ENCODE measurements at places on chromosomes 12 and 14.

DNA sequence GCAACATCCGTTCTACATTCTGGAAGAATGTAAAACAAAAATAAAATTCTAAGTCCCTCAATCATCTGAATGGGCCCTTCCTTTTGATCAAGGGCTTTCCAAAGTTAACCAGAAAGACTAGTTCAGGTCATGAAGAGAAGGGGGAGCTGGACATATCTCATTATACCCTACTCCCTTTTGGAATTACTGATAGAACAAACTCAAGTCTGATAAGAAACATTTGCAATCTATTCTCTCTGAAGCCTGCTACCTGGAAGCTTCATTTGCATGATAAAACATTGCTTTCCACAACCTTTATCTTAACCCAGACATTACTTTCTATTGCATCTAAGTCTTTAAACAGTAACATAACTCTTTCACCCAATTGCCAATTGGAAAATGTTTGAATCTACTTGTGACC is 8.3 kb upstream of the ACSM4 start:
- DNase-seq: no peak

DNA sequence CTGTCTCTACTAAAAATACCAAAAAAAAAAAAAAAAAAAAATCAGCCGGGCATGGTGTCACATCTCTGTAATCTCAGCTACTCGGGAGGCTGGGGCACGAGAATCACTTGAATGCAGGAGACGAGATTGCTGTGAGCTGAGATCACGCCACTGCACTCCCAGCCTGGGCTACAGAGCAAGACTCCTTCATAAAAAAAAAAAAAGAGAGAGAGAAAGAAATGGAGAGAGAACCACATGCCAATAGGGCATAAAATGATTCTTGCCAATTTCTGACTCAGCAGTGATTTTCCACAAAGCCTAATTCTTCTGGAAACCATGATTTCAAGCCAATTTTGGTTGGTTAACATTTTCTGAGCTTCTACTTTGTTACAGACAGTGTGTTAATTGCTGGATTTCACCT is 250.4 kb upstream of the SEL1L start:
- no peak for DNase-seq

DNA sequence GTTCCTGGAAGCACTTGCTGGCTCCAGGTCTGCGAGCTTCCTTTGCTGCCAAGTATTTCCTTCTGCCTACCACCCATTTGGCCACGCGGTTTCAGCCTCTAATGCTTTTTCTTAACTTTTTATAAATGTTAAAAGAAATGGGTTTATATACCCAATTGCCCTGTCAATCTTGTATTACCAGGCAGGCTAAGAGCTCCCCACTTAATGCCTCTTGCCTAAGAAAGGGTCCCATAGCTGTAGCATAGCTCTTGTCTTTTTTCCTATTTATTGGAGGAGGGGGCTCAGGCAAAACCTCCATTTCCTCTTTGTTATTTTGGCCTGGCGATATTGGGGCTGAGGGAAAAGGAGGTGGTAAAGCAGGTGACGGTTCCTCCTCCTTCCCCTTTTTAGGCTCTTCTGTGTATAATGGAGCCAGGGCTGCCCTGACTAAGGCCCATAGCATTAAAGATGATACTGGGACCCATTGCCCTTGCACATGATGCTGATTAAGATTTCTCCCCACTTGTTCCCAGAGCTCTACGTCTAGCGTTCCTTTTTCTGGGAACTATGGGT is 21.6 kb upstream of the BLTP3B start:
- no peak for DNase-seq

DNA sequence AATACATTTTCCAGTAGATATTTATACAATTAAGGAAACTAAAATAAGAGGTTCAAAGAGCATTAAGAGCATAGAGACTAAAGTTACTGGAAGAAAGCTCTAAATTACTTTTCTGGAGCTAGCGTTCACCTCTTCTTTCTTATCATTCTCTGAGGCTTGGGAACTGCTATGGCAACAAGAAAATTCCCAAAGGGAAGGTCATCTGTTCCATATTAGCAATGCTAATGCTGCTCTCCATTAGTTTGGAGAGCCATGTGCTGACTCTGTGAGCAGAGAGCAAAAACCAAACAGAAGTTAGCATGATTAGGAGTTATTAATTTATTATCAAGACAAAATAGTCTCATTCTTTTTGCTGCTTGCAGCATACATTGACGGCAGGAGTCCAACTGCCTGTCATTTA is 143.1 kb upstream of the SLC16A7 start:
- no peak for DNase-seq

- no peak for DNase-seq
Measured at GRCh38 chr14:46352844-46353243, 298.7 kb downstream of the RPL10L start.

- no peak for DNase-seq
Measured at GRCh38 chr12:29783773-29784666, at the start of gene TMTC1. Gene TMTC1, minus strand, starts transcription at chr12:29783942. Its CDS starts 191 bp downstream, at chr12:29783751.

DNA sequence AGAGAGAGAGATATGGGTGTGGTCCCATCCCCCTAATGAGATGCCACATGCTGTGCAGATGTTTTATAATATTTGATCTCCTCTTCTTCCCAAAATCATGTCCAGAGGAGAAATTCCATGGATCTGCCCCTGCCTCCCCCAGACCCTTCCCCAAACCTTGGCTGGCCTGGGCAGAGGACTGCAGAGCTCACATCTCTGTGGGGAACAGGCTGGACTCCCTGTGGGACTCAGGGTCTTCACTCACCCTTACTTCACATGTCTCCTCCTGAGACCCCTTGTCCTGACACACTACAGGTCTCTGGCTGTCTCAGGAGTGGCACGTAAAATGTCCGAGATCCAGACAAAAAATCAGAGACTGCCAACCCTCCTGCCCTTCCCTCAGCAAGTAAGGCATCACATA is 76.0 kb upstream of the CAPRIN2 start:
- no peak for DNase-seq

DNA sequence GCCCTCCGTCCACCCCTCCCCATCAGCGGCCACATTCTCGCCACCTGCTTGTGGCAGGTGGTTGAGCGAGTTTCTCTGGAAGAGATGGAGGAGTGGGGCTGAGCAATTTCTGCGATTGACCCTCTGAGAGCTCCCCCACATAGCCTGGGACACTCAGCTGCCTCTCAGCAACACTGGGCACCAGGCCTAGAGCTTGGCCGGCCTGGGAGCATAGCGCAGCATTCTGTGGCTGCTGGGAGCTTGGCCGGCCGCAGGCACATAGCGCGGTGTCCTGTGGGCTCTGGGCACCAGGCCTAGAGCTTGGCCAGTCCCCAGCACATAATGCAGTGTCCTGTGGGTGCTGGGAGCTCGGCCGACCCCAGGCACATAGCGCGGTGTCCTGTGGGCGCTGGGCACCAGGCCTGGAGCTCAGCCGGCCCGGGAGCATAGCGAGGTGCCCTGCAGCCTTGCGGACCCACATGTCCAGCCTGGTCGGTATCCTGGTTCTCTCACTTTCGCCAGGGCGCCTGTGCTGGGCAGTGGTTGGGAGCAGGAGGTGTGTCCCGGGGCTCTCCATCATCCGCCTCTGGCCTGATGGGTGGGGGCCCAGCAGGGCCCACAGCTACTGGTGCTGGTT is 43.8 kb downstream of the LRCOL1 start:
- DNase-seq: no peak

DNA sequence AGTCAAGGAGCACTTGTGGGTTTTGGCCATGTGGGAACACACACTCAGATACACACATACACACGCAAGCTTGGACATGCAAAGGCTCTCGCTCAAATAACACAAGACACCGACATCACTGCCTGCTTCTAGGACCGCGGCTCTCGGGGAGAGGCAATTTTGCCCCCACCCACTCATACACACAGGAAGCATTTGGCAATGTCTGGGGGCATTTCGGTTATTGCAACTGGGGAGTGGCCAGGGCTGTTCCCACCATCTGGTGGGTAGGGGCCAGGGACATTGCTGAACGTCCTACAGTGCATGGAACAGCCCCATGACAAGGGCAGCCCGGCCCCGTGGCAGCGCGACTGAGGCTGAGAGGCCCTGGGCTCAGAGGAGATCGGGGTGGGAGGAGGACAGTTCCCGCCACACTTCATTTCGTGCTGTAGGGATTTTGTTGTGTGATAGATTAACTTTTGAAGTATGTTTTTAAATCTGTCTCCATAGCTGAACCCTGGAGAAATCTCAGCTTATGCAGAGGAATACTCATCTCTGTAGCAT is 35.6 kb downstream of the RIMBP2 start:
- no peak for DNase-seq

DNA sequence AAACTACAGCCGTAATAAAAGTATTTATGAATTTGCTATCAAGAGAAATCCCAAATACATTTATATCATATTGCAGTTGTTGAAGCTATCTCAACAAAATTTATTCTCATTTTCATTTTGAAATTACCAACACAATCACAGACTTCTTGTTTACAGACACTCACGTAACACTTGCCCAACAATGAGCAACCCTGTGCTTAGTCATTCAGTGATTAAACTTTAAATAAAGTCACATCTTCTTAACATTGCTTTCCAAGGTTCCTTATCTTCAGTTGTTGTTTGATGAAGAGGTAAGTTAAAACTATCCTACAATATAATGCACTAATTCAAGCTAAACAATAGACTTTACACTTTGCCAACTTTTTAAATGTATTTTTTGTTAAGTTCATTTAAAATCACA is 601.8 kb downstream of the SLC16A7 start:
- DNase-seq: no peak

DNA sequence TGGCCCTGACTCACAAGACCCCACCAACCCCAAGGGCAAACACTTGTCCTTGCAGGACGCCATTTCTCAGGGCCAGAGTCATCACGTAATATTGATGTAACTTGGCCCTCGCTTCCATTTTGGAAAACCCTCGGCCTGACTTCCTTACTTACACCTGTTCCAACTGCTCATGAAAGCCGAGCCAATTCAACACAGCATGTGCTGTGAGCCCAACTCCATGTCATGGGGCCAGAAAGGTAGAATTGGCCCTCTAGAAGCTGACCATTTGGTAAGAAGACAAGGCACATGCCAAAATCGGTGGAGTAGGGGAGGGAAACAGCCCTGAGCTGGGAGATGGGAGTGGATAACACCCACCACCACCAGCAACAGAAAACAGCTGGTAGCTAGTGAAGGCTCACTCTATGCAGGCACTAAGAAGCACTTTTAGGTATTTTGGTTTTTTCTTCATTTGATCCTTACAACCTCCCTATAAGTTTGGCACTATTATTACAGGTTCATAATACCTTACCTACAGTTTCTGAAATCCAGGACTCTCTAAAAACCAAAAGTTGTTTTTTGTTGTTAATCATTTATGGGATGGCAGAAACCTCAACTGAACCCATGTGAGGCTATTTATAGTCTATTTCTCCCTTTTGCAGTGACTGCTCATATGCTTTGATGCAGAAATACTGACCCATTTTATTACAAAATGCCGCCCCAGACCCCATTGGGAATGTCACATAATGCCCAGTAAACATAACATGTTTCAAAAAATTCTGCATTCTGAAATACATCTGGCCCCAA is 6.5 kb downstream of the TTC7B start:
- DNase-seq: no peak

DNA sequence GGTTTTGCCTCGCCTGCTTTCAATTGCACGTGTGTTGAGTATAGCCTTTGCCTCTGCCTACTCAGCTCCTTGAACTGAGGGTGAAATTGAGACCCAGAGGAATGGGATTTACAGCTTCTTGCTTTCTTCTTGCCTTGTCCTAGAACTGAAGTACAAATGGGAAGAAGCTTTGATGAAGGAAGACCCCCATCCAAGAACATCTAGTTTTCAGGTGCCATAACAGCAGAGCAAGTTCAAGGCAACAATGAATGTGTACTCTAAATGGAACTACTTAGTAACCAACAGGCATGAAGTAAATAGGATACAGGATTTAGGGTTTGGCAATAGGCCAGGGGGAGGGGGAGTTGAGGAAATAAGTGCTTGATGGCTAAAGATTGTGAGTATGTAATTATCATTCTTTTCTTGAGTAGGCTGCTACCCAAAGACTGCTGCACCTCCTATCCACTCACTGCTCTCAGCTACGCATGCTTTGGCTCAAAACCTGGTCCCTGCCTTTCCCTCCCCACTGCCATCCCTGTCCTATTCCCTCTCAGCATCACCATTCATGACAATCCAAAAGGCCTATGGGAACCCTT is 2.1 kb downstream of the GPX2 start:
- no peak for DNase-seq

GRCh38 chr12:46400406-46400805 is 27.8 kb upstream of the SLC38A2 start:
- DNase-seq: no peak

DNA sequence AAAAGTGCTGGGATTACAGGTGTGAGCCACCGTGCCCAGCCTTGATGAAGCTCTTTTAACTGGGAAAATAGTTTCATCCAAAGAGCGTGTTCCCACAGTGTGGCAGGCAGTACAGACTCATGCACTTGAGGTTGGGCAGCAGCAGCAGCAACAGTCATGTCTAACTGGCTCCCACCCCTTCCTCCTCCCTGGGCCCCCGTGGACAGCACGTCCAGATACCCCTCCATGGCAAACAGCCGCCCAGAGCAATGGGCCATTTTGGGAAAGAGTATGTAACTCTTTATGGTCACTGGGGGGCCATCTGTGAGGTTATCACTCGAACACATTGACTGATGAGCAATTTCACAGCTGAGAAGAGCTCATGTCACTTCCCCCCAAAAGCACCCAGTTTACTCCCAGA is 279.1 kb upstream of the NOS1 start:
- DNase-seq: no peak

- no peak for DNase-seq
Measured at GRCh38 chr14:74569806-74570591, 42.0 kb downstream of the LTBP2 start.

GRCh38 chr12:10131111-10131690 is 1.2 kb upstream of the CLEC7A start:
- no peak for DNase-seq

Measured in GOT3 (cell line).